ENCODE measurements at places on chromosomes 7 and 10.

GRCh38 chr7:92768501-92769393 lies 67.6 kb downstream of the CDK6 start:
- DNase-seq: no peak

GRCh38 chr10:103645141-103646054 lies 151.9 kb downstream of the NEURL1 start:
- no peak for DNase-seq

DNA sequence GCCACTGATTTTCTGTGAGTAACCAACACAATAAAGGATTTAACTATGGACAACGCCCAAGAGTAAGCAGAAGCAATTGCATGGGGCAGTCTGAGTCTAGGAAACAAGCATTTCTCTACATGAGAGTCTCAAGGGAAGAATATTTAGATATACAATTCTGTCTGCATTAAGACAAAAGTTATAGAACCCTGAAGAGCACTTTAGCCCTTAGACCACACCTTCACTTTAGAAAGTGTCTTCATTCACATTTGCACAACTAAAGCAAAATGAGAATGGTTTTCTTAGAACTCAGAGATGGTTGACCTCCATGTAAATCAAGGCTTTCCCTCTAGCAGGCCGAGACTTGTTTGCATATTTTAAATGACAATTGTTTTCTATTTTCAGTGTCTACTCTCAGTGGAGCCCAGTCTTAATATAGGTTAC lies 25.5 kb upstream of the TRIM24 start:
- no peak for DNase-seq

- DNase-seq: no peak
Measured at GRCh38 chr10:131856441-131857094, 44.2 kb upstream of the PPP2R2D start.

DNA sequence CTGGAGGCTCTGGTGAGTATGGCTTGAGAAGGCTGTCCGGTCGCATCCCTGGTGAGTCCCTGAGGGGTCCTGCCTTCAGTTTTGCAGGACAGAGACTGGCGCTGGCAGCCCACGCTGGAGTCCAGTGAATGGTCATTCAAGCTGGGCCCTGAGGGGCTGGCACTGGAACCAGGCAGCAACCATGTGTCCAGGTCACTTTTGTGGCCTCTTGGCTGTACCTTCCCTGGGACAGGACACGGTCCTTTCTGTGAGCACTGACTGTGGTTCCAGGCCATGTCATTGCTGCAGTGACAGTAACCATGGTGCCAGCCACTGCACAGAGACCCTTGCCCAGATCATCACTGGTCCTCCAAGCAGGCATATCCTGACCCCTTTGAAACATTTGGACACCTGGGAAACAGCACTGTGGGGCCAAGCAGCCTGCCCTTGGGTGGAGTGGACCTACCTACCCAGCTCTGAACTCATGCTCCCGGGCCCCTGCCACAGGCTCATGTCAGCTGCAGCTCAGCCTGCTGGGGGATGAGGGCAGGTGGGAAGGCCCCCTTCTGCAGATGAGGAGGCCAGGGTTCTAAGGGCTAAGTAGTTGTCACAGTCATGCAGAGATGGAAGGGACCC lies 72.1 kb downstream of the ADCY1 start:
- no peak for DNase-seq

- no peak for DNase-seq
Measured at GRCh38 chr7:67661-68395, 124.5 kb upstream of the FAM20C start.

DNA sequence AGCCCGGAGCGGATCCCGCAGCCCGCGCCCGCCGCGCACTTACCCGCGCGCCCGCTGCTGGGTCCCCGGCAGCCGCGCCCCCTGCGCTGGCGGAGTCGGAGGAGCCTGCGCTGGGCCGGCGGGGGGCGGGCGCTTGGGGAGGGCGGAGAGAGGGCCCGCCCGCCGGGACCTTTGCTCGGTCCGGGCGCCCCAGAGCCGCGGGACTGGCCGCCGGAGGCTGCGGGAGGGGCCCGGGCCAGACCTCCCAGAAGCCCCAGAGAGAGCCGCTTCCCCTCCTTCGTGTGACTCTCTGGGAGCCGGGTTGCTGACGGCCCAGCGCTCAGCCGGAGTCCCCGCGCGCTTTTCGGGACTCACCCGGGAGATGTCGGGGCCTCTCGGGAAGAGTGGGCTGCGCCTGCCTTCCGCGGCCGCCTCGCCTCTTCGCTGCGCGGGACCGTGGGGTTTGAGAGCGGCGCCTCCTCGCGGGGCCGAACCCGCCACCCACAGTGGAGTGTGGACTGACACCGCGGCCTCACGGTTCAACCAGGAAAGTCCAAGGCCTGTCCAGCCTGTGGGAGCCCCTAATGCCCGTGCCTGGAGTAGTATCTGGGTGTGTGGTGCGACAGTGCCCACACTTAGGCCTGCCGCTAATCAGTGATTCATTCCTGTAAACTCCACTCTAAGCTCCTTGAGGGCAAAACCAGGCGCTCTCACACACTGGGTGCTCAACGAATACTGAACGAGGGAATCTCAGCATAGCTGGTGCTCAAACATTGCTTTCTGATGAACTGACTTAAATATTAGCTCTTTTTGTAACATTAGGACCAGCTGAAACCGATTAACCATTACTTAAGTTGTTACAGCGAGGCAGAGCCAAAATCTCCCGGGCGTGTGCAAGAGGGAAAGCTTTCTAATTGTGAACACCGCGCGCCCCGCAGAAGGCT lies at the start of gene GSDME:
Gene GSDME (minus strand): TSS at position 112 of the 923 bp plus-strand sequence. CDS start 7,690 bp downstream, outside the sequence.
- DNase-seq: peak; percentile 18

DNA sequence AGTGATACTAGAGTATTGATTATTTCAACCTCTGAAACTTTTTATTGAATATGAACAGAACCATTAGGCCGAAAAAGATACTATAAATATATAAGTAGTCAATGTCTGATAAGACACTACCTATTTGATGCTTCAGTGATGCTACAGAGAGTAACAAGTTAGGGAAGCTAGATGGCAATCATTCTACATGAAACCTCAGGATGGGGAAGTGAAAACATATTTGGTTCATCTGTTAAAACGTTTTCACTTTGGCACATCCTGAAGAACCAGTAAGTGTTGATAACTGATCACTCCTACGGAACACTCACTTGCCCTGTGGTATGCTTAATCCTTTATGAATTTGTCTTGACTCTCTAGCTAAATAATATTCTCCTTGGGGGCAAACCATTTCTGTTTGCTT lies 1064.9 kb downstream of the NXPH1 start:
- DNase-seq: no peak

- no peak for DNase-seq
Measured at GRCh38 chr10:95814011-95814727, 58.2 kb downstream of the ENTPD1 start.

GRCh38 chr7:32059289-32060011 lies 10.8 kb downstream of the PDE1C start:
- no peak for DNase-seq

- no peak for DNase-seq
Measured at GRCh38 chr7:24472093-24472492, 101.2 kb upstream of the PALS2 start.

GRCh38 chr7:87993269-87993668 lies 59.2 kb downstream of the ADAM22 start:
- no peak for DNase-seq

DNA sequence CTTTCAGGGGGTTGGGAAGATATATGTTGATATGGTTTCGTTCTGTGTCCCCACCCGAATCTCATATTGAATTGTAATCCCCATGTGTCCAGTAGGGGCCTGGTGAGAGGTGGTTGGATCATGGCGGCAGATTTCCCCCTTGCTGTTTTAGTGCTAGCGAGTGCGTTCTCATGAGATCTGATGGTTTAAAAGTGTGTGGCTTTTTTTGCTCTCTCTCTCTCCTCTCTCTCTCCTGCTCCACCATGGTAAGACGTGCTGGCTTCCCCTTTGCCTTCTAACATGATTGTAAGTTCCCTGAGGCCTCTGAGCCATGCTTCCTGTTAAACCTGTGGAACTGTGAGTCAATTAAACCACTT lies 68.4 kb upstream of the PDZD8 start:
- no peak for DNase-seq

GRCh38 chr10:80648106-80648505 lies 110.4 kb downstream of the SH2D4B start:
- DNase-seq: no peak

DNA sequence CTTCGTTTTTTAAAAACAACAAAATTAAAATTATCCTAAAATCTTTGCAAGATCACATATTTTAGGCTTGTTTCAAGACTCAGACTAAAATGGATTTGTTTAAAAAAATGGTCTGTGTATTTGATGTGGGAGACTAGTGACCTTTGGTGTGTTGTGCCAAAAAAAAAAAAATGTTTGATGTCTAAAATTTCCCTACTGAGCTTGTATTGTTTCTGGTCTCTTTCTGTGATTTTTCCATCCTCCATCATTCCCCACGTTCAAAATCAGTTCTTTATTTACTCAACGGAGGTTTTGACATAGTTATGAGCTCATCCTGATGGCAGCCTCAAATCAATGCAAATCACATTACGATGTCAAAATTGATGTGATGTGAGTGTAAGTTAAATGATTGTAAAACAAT lies 326.2 kb downstream of the RNLS start:
- DNase-seq: no peak

- no peak for DNase-seq
Measured at GRCh38 chr10:88385601-88386203, 197.4 kb downstream of the RNLS start.

DNA sequence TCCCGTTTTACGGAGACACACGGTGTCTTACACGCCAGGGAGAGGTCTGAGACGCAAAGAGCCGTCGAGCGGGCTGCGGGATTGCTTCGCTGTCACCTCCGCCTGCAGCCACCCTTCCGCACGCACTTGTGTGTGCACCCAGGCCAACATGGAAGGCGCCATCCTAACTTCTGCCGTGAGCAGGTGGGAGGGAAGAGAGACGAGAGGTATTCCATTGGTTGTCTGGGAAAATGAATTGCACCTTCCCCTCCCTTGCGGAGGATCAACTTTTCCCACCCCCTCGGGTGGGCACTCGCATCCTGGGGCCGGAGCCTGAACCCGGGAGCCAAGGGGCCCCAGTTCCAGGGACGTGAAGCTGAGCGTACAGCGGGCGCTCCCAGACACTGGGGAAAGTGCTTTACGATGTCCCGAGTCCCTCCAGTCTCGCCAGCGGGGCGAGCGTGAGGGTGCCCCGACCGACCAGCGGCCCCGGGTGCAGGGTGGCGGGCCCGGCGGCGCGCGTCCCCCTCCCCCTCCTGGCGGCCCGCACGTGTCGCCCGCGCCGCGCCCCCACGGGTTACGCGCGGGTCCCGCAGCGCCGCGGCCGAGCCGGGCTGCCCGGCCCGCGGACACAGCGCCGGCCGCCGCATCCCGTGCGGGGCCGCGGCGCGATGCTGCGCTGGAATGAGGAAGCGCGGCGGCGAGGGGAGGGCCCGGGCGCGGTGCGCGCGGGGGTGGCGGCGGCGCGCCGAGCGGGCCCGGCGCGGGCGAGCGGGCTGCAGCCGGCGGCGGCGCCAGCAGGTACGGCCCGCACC lies 984 bp upstream of the IKZF1 start:
- no peak for DNase-seq

DNA sequence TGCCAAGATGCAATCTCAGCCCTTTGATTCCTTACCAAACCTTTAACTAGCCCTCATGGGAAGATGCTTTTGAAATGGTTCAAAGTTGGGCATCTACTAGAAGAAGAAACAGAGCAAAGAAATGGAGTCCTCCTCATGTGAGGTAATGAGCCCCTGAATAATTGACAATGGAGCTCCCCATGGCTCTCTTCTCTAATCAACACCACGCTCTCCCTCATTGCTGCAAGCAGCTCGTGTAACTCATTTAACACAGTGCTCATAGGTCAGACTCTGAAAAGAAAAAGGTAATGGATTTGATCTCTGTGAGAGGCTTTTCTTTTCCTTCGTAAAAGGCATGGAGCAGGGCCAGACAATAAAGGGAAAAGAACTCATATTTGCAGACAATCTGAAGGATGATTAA lies 312.8 kb downstream of the PHTF2 start:
- DNase-seq: no peak

DNA sequence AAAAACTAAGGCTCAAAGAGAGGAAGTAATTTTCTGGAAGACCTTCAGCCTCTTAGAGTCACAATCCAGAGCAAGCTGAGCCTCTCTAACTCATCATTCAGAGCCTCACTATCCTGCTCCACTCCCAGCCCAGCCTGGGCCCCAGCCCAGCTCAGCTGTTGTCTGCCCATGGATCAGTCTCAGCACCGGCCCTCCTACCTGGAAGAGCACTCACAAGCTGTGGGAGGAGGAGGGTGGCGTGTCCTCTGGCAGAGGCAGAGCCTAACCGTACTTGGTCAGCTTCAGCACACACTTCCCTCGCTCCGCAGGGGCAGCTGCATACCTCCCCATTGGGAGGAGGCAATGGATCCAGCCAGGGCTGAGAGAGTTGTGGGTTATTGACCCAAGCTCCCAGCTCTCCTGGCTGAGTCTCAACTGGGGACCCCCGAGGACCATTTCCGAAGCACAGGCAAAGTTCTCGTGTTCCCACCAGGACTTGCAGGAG lies 66.7 kb upstream of the GPR26 start:
- no peak for DNase-seq

GRCh38 chr7:80923211-80923612 lies 4.4 kb upstream of the SEMA3C start:
- no peak for DNase-seq

GRCh38 chr7:14596421-14596820 lies 306.1 kb downstream of the DGKB start:
- DNase-seq: no peak

- DNase-seq: no peak
Measured at GRCh38 chr7:132255115-132255797, 321.0 kb downstream of the PLXNA4 start.

DNA sequence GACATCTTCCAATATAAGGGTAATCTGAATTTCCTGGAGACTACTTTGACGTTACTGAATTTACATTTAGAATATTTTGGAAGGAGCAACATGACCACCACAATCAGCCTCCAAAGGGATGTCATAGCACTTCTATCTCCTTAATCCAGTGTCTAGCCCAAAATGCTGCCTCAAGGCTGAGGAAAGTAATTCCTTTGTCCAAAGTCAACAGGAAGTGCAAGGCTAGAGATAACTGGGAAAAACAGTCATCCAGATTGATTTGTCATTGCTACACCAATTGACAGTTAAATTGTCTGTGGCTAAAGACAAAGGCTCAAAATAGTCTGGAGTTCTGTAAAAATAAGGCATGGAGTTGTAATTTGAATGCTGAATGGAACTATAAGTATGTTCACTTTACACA lies 3.9 kb upstream of the TFPI2 start:
- DNase-seq: no peak

GRCh38 chr10:70370766-70371165 lies 11.7 kb downstream of the LRRC20 start:
- no peak for DNase-seq

- DNase-seq: no peak
Measured at GRCh38 chr7:103735377-103735776, 254.1 kb downstream of the RELN start.

Data from left renal cortex interstitium (tissue), 4 donors.